Stimulated activated CD4-positive, alpha-beta T cell treated with anti-CD3 and anti-CD28 coated beads, Interleukin-4, amount 100 ng/mL, for 4 hours (primary cell): ENCODE measurements at places on chromosomes 13 and 19.

- no peak for DNase-seq
These were observed 70.2 kb downstream of the COL4A2 start for GRCh38 chr13:110377178-110377825.

- DNase-seq, result no peak
These were observed at the start of gene GPC6 for GRCh38 chr13:93226623-93227279. TSS of gene GPC6 (plus strand) at chr13:93226807.

DNA sequence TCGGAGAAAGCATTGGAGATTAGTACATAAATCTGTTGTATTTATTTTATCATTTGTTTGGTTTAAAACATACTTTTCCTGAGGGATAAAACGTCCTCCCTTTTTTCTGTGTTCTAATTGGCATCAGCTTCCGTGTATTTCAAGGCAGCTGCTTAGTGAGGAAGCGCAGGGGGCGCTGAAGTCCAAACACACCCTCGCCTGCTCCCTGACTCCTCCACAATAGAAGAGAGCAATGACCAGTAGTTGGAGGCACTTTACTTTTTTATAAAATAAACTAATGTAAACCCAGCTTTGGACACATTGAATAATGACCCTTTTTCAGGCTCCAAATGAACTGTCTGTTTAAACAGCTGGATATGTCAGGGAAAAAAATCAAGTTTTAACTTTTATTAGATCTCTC lies 79.9 kb downstream of the RNASEH2B start:
- no peak for DNase-seq

DNA sequence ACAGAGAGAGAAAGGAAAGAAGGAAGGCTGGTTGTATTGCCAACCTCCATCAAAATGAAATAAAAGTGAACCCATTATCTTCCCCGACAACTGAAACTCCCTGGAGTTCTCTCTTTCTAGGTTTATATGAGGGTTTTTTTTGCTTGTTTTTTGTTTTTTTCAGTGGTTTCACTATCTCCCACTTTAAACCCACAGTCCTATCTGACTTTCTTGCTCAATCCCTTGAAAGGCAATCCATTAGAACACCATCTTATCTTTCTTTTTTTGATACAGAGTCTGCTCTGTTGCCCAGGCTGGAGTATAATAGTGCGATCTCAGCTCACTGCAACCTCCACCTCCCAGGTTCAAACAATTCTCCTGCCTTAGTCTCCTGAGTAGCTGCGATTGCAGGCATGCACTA lies 158.0 kb upstream of the MIR17HG start:
- no peak for DNase-seq

DNA sequence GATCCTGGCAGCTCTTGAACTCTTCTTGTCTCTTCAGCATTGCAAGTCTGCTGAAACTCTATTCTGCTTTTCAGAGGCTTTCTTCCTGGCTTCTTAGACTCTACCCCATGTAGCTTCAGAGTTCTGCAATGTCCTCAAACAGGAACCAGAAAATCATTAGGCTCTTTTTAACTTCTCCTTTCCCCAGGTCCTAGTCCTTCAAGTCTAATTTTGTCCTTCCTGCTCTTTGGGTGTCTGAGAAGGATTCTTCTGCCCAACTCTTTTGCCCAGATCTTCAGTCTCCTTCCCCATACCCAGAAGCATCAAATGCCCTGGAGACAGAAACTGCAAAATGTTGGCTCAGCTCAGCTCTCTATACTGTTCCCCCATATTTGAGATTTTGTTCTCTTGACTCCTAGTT lies 50.0 kb upstream of the CALM3 start:
- no peak for DNase-seq

GRCh38 chr13:113116871-113117271 lies 5.7 kb upstream of the F10 start:
- DNase-seq, result no peak

DNA sequence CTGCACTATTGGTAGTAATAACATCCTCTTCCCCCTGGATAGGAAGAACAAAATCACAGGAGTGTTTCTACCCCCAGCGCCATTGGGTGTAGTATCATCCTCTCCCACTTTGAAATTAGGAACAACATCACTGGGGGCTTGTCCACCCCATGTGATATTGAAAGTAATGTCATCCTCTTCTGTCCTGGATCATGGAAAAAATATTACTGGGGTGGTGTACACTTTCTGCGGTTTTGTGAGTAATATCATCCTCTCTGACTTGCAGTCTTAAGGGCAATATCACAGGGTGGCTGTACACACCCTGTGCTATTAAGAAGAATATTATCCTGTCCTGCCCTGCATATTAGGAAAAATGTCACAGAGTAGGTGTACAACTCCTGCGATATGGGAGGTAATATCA lies 4.9 kb upstream of the RGCC start:
- no peak for DNase-seq

GRCh38 chr13:33875618-33876401 lies 57.9 kb downstream of the RFC3 start:
- no peak for DNase-seq

- no peak for DNase-seq
These were observed 1556.2 kb downstream of the SLITRK5 start for GRCh38 chr13:89227356-89227755.

DNA sequence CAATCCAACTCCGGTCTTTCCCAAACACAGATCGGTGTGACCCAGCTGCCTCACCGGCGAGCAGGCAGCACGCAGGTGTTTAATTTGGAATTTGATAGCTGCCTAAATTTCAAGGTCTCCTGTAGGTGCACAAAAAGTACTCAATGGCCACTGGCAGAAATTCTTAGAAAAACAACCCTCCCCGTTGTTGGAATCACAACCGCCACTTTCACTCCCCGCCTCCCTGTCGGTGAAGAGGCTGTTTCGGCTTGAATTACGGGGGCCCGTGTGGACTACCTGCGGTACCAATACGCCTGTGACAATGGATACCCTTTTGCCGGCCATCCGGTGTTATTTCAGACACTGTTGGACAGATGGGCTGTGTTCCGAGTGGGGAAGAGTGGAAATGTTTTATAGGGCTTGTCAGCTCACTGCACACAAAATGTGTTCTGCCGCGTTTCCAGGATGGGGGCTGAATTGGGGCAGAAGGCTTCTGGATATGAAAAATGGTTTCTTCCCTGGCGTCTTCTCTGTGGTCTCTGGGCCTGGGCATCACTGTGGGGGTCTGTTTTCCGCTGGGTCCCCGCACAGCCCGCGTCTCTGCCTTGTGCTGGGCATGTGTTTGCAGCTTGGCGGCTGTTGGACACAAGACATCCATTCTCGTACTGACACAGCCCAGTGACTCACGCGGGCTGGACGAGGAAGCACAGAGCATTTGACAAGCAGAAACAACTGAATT lies 45.4 kb downstream of the ZIC5 start:
- DNase-seq, result no peak

DNA sequence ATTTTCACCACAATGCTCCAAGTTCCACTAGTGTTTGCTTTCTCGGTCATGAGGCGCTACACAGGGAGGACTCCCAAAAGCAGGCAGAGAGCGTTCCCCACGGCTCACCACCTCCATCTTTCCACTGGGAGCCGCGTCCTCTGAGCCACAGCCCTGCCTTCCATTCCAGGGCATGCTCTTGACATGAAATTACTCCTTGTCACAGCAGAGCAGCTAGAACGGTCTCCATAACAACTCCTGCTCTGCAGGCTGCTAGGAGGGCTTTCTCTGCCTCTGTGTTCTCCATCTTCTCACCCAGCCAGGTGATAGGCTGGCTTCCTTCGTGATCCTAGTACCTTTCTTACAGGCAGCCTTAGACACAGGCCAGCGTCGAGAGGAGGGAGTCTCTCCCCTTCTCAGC lies 171.8 kb upstream of the UBL3 start:
- no peak for DNase-seq

DNA sequence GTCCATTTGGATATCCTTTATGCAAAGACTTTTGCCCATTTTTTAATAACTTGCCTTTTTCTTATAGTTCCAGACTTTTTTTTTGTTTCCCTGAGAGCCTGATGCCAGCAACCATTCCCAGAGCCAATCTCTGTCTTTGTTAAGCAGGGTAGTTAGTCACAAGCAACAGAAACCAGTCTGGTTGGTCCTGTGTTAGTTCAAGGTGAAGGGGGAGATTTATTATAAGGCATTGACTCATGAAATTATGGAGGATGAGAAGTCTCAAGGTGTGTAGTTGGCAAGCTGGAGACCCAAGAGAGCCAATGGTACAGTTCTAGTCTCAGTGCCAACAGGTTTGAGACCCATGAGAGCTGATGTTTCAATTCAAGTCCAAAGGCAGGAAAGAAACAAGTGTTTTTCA lies 33.0 kb downstream of the GPR12 start:
- no peak for DNase-seq

- no peak for DNase-seq
These were observed 138.7 kb downstream of the RXFP2 start for GRCh38 chr13:31878052-31878451.

- no peak for DNase-seq
These were observed 130.9 kb upstream of the SPACA7 start for GRCh38 chr13:112245179-112245724.

DNA sequence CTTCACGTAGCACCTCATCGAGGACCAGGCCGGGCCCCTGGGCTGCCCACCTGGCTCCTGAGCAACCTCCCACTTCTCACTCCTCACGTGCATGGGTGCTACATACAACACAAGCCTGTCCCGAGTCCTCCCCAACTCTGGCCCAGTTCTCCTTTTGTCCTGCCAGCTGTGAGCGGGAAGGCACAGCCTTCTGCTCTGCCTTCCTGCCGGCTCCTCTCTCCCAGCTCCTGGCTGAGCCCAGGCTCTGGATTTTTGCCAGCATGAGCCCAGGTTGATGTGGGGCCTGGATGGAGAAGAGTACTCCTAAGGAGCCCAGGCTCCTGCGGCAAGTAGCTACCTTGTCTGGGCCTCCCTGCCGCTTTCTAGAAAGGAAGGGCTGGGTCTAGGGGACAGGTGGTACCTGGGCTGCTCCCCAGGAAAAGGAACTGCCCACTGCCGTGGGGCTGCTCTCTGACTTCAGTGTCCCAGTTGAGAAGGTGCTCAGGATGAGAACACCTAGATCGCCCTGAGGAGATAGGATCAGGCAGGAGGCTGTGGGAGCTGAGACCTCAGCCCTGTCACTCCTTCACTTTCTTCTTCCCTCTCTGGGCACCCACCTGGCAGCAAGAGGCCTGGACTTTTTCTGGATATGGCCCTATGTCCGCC lies 23.6 kb downstream of the LYL1 start:
- no peak for DNase-seq

- no peak for DNase-seq
These were observed 5.1 kb downstream of the CHMP2A start for GRCh38 chr19:58549664-58550361.

GRCh38 chr19:33052352-33052972 lies 12.2 kb downstream of the RHPN2 start:
- DNase-seq, result no peak

DNA sequence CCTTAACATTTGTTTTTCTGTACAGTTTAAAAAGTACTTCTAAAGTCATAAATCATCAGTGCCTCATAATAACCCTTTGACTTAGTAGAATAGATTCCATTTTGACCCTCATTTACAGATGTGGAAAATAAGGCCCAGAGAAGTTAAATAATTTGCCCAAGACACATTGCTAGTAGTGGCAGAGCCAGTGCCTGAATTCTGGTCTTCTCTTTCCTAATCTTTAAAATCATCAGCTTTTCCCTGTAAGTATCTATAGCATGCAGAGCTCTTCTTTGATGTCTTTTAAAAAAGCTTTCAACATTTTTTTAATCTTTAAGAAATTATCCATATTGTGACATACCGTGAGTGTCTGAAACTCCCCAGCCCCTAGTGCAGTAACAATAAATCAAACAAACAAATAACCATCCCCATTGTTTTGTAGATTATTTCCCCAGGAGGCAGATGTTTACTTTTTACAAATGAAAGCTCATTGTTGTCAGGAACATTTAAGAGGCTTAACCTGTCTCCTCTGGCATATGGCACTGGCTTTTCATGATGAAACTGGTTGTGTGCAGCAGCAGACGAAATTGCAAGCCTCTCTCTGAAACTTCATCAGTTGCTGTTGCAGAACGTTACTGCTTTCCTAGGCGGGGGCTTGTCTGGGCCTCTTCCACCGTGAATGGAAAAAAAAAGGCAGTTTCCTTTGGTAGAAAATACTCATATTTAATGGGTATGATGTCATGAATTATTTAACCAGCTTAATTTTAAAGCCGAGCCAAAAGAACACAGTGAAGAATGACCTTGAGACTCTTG lies 31.7 kb upstream of the PCDH8 start:
- no peak for DNase-seq

DNA sequence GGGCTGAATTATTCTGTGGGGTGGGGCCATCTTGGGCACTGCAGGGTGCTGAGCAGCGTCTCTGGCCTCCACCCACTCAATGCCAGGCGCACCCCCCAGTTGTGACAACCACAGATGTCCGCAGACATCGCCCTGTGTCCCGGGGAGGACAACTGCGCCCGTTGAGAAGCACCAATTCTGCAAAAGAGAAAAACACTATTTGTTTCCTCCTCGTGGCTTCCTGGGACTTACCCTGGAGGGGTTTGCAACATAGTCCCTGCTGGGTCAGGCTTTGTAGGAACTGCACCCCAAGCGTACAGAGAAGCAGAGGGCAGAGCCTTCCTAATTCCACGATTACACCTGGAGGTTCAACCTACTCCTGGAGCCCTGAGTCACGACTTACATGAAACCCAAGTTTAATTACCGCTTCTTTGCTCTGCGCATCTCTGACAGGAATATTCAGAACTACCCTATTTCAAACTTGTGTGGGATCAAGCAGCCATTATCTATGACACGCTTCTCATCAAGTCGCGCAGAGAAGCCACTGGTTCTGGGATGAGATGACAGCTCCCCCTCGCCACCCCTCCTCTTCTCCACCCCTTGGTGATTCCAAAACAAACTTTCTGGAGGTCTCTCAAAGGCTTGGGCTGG lies 11.1 kb upstream of the SLC39A3 start:
- DNase-seq, result no peak

DNA sequence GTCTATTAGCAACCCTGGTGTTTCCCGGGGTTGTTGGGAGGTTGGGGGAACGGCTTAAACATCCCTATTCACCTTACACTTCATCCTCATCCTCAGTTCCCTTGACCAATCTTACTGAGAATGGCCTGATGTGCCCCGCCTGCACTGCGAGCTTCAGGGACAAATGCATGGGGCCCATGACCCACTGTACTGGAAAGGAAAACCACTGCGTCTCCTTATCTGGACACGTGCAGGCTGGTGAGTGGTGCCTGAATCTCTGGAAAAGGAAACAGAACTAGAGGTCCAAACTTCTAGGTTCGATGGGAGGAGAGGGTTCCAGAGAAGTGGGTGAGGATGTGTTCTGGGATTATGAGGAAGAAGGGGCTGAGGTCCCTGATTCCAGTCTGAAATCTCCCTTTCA lies 5.9 kb downstream of the PINLYP start:
- no peak for DNase-seq

DNA sequence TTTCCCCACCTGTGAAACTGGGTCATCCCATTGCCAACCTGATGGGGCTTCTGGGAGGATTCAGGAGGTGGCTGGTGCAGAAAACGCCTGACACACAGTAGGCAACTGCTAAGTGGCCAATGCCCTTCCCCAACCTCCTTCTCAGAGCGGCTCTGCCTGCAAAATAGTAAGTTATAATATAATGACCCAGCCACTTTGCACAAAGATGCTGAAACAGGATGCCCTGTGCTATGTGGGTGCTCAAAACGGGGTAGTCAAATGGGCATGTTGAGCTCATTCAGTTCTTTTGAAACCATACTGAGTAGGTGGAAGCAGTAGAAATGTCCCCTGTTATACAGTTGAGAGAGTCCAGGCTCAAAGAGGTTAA lies 507 bp downstream of the MARCHF2 start:
- no peak for DNase-seq
